ENCODE measurements at places on chromosomes 7 and 10. TPM values are rescaled to one million over a fixed set of nuclear protein-coding genes. Genes with fewer than 3 reads are reported as not detected.
A peak's percentile ranks its signal among the peaks of the same experiment; 100 is the strongest.

HOXA6 gene
- total RNA-seq: not detected

DNA sequence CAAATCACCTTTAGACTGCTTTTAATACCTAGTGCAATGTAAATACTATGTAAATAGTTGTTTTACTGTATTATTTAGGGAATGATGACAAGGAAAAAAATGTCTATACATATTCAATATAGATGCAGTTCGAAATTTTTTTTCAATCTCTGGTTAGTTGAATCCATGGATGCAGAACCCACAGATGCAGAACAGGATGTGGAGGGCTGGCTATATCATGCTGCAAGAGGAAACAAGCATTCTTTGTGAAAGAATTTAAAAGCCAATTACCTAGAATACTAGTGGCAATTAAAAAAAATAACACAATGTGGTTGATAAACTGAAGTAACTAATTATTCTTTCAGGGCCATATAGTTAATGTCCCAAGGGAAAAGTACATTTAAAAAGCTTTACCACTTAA, 170.4 kb downstream of the ZNF438 start:
- DNase-seq: no peak

ASB10 gene
- total RNA-seq: not detected

GRCh38 chr7:443279-443833, 76.3 kb downstream of the PDGFA start:
- no peak for DNase-seq

- DNase-seq: no peak
Measured at GRCh38 chr7:153400735-153401593, 641.4 kb downstream of the ACTR3B start.

DNA sequence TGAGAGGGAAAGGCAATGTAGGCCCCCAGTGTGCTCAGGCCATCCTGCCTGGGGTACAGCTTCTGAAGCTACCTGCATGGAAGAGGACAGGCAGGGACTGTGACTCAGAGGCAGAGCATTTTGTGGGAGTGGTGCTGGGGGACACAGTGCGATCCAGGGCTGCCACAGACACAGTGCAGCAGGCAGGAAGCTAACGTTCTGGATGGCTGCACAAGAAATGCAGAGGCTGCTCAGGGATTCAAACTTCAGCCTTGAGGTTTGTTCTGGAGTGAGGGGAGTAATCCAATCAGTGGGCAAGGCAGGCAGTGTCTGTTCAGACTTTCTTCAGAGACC, 648.0 kb upstream of the IGFBP3 start:
- DNase-seq: no peak

DNA sequence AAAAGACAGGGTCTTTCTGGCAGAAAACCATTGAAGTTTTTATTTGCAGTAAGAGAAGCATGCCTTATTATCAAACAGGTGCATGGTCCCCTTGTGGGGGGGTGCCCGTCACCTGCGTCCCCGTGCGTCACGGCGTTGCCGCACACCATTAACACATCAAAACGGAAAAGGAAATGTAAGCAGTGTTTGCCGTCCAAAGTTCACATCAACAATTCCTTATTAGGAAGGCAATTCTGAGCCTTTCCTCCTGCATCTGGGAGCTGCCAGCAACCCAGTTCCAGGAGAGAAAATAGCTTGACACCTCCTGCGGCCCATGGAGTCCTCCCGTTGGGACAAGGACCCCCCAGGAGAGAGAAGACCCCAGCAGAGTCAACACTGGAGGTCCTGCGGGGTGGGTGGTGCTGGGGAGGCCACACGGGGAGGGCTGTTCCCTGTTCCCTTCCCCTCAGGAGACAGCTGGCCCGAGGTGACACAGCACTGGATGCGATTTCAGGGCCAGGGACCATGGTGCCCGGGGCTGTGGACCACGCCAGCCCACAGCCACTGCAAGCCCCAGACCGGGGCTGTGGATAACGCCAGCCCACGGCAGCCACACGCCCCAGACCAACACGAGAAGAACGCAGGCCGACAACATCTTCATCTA, 39.5 kb downstream of the DIP2C start:
- DNase-seq: peak; percentile 39

GRCh38 chr10:78576276-78576675, 492.5 kb upstream of the ZMIZ1 start:
- no peak for DNase-seq

DNA sequence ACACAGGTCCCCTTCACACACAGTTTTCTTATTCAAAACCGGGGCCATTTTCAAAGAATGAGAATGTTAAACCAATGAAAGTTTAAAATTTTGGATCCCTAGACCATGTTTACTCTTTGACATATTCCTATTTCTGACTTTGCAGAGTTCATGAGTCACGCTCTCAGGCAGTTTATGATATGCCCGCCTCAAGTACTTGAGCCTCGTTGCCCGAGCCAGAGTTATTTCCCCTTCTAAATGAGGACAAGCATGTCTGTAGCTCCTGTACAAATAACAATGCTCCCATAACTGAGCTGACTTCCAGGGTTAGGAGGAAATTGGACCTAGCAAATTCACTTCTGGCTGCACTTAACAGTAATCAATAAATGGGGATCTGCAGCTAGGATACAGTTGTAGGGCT, 87.9 kb upstream of the PDE1C start:
- no peak for DNase-seq

CSGALNACT2 gene
- total RNA-seq: 8.9 TPM

DNA sequence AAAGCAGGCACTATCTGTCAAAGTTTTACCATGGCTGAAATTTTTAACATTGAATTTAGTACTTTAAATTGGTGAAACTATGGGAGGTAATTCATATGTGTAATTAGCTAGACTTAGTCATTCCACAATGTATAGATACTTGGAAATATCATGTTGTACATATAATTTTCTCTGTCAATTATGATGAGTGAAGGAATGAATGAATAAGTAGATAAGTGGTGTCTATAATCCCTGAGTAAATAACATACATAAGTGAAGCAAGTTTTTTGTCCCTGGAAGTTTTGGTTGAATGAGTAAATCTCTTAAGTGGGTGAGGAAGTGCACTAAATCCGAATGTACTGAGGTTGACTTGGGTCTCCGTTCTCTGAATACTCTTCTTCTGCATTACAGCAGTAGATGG, 201.0 kb downstream of the CSTF2T start:
- no peak for DNase-seq

Data from progenitor cell of endocrine pancreas (in vitro differentiated cells).